Ascending aorta (tissue), 2 donors: ENCODE measurements at places on chromosomes 6 and 20.

DNA sequence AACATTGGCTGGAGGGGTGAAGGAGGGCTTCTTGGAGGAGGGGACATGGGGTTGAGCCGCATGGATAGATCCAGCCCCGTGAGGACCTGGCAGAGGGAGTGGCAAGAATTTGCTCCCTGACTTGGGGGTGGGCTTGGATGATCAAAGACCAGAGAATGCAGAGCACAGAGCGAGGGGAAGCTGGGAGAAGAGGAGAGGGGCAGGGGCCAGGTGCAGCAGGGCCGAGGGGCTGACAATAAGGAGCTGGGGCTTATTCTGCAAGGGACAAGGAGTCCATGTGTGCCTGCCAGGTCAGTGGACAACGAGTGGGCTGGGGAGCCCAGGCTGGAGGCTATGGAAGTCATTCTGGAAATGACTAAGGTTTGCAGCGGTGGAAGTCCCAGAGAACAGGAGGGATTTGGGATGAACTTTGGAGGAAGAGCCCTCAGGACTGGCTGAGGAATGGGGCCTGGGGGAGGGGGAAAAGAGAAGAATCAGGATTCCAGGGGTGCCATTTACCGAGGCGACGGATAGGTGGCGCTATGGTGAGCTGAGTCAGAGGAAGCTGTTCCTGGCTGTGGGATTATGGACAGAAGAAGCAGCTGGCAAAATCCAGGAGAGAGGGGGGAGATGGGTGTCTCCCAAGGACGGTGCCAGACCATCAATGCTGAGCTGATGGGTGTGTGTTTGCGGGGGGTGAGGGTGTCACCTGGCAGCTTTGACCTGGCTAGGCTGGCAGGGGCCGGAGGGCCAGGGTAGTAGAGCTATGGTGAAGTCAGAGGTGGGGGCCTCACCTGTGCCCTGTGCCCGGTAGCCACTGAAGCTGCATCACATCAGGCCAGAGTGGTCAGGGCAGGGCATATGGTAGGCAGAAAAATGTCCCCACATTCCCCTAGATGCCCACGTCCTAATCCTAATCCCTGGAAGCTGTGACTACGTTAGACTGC is 7.8 kb downstream of the KCNG1 start:
- DNase-seq, result no peak

- DNase-seq, result no peak
Measured at GRCh38 chr6:98967616-98968015, 19.9 kb upstream of the FBXL4 start.

- DNase-seq, result no peak
Measured at GRCh38 chr20:17225851-17226409, 910 bp upstream of the PCSK2 start.

GRCh38 chr6:9623228-9623832 is 791.5 kb downstream of the TFAP2A start:
- no peak for DNase-seq

DNA sequence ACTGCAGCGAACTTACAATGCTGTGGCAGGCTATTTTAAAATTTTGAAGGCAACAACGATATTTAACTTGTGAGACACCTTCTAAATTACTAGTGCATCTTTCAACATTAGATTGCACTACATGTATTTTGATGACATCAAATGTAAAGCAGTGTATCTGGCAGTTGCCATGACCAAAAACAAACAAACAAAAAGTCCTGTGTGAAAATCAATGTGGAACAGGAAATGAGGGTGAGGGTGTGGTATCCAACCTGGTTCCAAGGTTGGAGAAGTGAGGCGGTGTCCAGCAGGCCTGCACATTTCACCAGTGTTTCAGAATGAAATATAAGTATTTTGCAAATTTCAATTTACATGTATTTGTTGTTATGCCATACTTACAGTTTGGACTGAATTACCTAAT is 112.0 kb downstream of the LAMP5 start:
- no peak for DNase-seq

GRCh38 chr6:31784098-31784925 is 7.2 kb upstream of the VWA7 start:
- DNase-seq, result no peak

DNA sequence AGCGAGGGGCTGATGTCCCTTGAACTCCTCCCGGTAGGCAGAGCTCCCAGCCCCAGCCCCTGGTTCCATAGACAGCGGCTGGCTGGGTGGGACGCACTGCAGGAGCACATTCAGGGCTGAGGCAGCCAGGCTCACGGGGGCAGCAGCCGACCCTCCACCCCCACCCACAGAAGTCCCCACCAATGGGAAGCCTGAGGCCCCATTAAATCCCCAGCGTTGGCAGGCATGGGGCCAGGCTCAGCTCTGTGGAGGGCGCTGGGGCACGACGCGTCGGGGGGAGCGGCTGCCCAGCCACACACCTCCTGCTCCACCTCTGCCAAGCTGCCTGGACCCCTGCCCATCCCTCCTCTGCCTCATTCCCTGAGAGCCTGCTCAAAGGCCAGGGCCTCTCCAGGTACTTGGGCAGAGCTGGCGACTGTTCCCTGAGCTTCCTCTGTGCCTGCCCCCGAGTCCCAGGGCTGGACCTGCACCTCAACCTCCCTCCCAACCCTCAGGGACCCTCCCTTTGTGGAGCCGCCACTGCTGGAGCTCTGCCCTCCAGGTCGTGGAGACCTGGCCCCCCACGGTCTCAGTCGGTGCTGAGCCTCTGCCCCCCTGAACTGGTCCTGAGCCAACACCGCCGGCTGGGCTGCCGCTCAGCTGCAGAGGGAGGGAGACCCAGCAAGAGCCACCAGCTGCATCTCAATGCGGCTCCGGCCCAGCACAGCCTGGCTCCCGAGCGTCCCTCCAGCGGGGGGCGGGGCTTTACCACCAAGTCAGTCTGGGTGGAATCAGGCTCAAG is 9.1 kb downstream of the CHRNA4 start:
- no peak for DNase-seq

DNA sequence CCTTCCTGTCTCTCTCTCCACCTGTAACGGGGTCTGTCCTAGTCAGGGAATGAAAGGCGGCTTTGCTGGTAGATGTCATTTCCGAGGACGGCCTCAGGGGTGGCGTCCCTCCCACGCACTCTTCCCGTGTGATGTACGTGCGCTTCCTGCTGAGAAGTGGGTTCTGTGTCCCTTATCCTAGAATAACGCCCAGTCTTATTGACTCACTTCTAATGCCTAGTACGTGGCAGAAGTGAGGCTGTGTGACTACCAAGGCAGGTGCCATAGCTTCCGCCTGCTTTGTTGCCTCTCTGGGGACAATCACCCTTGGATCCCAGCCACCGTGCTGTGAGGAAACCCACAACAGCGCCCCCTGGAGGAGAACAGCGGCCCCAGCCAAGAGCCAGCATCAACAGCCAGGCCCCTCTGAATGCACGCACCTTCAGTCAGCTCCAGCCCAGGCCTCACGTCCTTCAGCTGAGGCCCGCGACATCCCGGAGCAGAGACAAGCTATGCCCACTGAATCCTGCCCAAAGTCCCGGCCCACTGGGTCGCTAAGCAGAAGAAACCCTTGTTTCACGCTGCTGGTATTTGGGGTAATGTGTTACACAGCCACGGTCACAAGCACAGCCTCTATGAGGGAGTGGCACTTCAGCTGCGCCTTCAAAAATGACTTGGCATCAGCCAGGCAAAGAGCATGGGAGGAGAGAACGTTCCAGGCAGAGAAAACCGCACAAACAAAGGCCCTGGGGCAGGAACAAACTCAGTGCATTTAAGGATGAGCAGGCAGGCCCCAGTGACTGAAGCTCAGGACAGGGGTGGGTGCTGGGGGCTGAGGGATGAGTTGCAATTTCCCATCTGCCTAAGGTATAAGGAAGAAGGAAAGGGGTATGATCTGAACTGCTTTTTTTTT is 224.2 kb downstream of the NFATC2 start:
- DNase-seq, result no peak

DNA sequence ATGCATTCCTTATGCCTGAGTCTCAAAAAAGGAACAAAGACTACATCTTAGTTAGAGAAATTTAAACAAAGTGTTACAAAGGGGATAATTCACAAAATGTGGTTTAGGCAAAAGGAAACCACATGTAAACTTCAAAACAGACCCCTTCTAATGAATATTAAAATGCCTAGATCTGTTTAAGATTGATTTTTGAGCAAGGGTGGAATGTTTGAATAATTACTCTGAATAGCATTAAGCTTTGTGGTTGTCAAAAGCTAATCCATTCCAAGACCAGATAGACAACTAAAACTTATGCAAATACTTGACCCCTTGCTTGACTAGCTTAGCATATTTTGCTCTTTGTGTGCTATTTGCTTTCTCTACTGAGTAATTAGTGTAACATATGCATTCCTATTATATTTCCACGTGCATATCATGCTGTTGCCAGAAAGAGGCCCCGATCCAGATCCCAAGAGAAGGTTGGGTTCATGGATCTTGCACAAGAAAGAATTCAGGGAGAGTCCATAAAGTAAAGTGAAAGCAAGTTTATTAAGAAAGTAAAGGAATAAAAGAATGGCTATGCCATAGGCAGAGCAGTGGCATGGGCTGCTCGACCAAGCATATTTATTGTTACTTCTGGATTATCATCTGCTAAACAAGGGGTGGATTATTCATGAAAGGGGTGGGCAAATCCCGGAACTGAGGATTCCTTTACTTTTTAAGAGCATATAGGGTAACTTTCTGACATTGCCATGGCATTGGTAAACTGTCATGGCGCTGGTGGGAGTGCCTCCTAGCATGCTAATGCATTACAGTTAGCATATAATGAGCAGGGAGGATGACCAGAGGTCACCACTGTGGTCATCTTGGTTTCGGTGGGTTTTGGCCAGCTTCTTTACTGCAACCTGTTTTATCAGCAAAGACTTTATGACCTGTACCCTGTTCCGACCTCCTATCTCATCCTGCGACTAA is 1193.4 kb upstream of the EYS start:
- DNase-seq, result no peak

- no peak for DNase-seq
Measured at GRCh38 chr6:24394780-24395437, 7.8 kb upstream of the MRS2 start.

DNA sequence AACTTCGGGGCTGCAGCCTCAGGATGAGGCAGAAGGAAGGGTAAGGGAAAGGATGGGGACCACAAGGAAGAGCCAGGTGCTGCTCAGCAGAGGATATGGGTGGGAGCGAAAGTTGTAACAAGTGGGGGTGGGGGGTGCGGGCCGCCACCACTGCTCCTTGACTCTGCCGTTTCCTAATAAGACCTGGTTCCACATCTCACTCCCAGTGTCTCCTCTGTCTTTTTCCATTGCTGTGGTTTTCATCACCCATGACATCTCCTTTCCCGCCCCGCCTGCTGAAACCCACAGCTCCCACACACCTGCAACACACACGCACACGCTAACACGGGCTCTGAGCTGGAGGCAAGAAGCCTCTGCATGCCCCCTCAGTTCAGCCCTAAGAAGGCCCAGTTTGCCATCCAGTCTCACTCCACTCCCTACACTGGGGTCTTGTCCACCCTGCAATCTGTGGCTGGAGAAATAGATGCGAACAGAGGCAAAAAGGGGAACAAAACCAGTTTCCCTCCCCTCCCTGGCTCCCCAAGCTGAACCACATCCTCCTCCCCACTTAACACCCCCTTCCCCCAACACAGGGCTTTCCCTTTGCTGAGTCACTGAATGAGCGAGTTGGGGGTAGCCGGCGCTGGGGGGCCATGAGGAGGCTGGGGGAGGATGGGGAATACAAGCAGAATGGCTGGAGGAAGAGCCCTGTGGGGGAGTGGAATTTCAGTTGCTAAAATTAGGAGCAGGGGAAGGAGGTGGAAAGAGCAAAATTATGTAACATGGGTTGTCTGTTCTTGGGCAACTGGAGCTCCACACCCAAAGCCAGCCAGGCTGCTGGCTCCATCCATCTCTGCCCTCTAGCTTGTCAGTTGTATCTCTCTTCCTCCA is 11.5 kb downstream of the NFKBIL1 start:
- DNase-seq, result no peak

DNA sequence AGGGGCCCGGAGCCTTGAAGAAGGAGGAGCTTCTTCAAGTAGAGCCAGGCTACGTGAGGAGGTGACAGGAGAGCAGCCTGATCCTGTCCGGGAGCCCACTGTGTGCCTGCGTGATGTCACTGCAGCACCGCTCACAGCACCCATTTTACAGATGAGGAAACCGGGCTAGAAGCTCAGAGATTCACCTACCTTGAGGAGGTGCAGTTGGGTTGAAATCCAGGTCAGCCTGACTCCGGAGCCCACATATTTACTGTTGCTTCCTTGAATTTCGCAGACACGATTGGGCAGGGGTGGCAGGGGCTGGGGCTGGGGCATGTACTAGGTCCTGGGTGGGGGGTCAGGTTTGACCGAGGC is 12.5 kb downstream of the VSTM2L start:
- no peak for DNase-seq

- DNase-seq, result no peak
Measured at GRCh38 chr6:16420715-16421461, 182.5 kb downstream of the GMPR start.

GRCh38 chr6:17098538-17098937 is 3.3 kb upstream of the STMND1 start:
- DNase-seq, result no peak

GRCh38 chr20:63520504-63520933 is at the start of gene PPDPF:
Gene PPDPF (plus strand): TSS chr20:63520765. CDS start chr20:63521309, 544 bp downstream.
- DNase-seq, result peak; percentile 88

DNA sequence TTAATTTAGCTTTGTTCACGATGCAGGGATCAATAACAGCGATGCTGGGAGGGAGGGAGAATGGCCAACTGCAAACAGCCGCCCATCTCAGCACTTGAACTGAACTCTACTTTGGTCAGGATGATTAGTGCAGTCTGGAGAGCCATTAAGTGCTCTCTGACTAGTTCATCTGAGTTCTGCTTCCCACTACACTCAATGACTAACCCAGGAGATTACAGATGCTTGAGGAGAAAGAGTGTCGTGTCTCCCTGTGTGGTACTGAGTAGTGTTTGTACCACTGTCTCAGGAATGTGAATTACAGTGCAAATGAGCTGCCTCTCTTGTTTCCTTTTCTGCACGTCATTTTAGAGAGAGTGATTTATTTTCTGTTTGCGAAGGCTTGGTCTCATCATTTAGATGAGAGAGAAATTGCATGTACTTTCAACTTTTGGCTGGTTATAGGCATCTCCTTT is 23.5 kb downstream of the CARMIL1 start:
- DNase-seq, result no peak

- DNase-seq, result no peak
Measured at GRCh38 chr6:118578617-118579016, 30.5 kb downstream of the PLN start.

- DNase-seq, result no peak
Measured at GRCh38 chr6:44254191-44255104, 2.9 kb downstream of the SLC35B2 start.

GRCh38 chr6:22737331-22737730 is 168.0 kb downstream of the HDGFL1 start:
- DNase-seq, result no peak

DNA sequence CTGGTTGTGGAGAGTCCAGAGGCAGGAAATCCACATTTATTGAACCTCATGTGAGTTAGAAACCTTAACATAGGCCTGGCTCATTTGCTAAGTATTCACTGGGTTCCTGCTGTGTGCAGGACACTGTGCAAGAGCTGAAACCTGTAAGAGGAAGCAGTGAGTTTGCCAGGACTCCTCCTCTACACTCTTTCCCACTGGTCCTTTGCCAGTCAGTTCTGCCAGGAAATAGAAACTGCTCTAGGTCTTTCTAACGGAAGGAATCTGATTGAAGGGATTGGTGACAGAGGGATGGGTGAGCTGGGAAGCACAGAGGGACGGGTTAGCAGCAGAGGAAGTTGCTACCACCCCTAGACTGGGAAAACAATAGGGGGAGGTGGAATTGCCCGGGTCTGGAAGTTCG is 234.2 kb upstream of the ECI2 start:
- no peak for DNase-seq

- DNase-seq, result peak; percentile 58
Measured at GRCh38 chr6:3738381-3739131, 13.0 kb downstream of the PXDC1 start.

GRCh38 chr6:166907871-166908806 is 48.2 kb downstream of the RNASET2 start:
- DNase-seq, result no peak
